ENCODE measurements at places on chromosomes 2 and 18. TPM values are rescaled to one million over a fixed set of nuclear protein-coding genes. Genes with fewer than 3 reads are reported as not detected.

Gene MAB21L4
- not detected for total RNA-seq

Gene RIF1
- total RNA-seq, result 79.7 TPM

GRCh38 chr18:79043288-79043687 is 25.9 kb upstream of the ATP9B start:
- DNase-seq, result no peak

DNA sequence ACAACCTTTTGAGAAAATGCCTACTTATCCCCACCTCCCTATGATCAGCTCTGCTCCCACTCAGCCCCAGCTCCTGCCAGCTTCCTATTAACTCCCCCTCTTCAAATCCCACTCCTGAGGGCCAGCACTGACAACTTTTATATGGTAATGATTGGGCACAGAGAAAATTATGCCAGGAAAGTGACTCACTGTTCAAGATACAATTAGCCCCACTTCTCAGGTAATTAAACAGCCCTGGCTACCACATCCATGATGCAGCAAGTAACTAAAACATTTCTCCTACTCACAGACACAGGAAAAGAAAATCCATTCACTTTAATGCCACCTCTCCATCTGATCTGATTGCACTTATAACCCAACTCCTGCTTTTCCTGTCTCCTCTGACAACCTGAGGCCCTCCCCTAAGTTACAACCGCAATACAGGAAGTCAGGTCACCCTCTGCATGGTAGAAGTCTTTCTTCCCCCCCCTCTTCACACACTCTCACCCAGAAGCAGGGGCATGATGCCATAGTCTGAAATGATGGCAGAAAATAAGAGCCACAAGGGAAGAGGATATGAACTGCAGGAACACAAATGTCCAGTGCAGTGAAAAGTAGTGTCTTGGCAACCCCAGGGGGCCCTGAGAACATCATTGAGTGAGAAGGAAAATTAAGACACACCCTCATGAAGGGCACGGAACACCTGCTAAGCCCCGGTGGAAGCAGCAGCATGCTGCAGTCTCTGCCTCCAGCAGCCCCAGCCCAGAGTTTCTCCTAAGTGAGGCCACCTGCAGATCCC is 54.4 kb downstream of the STK39 start:
- DNase-seq, result no peak
